ENCODE measurements at places on chromosomes 4 and X.

- DNase-seq, result no peak
These were observed 929 bp downstream of the ZBTB33 start for GRCh38 chrX:120251471-120252011.

DNA sequence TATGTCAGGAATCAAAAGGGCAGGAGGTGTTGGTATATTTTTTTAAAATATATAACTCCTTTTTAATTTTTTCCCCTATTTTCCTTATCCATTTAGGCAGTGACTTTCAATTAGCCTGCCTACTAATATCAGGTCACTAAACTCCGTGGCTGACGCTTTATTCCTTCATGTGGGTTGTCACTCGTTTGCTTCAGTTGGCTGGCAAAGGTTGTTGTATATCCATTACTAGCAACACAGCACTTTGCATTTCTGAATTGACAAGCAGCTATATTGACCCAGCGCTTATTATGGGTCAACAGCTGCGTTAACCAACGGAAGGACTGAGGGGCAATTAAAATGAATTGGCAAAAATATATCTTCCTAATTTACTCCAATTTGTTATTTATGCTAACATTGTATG lies 87.7 kb downstream of the ARX start:
- no peak for DNase-seq

GRCh38 chr4:16764622-16765021 lies 133.8 kb downstream of the LDB2 start:
- DNase-seq, result no peak

DNA sequence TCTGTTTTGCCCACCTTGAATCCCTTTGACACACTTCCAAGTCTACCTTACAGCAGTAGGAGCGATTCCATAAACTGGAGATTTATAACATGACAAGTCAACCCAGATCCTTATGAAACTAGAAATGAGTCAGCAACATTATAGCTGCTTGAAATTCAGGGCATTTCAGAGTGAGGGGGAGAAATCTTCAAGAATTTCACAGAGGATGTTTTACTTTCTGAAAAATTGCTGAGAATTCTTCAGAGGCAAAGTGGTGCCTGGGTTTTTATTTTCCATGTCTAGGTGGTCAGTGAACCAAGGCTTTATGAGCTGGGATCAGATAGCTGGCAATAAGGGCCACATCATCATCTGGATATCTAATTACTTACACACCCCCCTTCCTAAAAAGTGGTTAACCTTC lies 119.8 kb downstream of the PPARGC1A start:
- DNase-seq, result no peak

DNA sequence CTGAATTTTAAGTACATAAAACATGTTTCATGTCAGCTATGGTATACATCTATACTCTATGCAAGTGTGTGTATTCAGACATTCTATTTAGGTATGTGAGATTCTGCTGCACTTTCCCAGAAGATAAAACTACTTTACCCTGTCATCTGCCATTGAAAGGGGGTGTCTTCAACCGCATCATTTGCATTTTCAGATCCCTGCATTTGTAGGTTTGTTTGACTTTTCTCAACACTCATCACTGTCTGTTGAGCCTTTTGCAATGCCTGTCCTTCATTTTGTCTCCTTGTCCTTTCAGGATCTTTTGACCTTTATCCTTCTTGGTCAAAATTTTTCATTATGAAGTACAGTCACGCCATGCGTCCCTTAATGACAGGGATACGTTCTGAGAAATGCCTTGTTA lies 103.5 kb downstream of the TMA16 start:
- DNase-seq, result no peak

DNA sequence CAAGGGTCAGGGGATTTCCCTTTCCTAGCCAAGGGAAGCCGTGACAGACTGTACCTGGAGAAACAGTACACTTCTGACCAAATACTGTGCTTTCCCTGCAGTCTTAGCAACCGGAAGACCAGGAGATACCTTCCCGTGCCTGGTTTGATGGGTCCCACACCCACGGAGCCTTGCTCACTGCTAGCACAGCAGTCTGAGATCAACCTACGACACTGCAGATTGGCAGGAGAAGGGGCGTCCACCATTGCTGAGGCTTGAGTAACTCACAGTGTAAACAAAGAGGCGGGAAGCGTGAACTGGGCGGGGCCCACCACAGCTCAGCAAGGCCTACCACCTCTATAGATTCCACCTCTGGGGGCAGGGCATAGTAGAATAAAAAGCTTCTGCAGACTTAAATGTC lies 48.7 kb upstream of the SRD5A3 start:
- no peak for DNase-seq

DNA sequence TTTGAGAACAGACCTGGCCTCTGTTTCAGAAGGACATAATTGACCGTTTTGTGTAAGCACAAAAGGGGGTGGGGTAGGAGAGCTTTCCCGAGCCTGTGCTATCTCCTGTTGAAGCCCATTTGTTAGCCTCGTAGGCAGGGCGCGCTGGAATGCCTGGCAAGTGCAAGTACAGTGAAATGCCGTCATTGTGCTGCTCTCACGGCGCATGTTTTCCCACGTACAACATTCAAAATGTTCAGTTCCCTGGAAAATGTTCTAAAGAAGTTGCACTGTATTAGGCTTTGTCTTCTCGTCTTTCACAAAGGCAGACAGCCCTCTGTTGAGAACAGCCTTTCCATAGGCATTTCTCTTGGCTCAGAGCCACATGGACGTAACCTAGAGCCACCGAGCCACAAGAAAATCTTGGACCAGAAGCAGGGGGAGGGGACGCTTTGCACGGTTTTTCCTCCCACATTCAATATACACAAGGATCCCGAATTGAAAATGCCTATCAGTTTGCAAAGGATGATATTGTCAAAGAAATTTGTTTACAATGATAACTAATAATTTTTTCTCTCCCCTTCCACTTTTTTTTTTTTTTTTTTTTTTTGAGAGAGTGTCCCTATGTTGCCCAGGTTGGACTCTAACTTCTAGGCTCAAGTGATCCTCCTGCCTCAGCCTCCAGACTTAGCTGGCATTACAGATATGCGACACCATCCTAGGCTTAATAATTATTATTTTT lies 54.6 kb upstream of the RAPGEF2 start:
- DNase-seq, result no peak

- no peak for DNase-seq
These were observed 7.4 kb downstream of the TXK start for GRCh38 chr4:48126621-48127020.

DNA sequence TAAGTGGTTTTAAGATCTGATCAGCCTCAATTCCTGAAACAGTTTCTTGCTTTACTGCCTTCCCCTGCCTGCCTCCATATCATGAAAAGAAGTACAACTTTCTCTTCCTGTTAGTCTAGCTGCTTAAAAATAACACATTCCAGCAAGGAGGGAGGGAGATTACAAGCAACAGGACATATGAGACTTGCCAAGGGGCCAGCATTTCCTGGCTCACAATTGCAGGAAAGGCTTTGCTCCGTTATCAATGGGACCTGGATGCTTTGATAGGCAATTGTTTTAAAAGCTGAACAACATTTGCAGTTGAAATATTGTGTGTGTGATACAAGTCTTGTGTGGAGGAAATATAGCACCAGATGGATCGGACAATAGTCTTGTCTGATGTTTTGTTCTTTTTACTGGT lies 425.0 kb downstream of the FAT4 start:
- no peak for DNase-seq

All from vagina (tissue), 2 donors.